ENCODE measurements at places on chromosomes 13 and 19.

DNA sequence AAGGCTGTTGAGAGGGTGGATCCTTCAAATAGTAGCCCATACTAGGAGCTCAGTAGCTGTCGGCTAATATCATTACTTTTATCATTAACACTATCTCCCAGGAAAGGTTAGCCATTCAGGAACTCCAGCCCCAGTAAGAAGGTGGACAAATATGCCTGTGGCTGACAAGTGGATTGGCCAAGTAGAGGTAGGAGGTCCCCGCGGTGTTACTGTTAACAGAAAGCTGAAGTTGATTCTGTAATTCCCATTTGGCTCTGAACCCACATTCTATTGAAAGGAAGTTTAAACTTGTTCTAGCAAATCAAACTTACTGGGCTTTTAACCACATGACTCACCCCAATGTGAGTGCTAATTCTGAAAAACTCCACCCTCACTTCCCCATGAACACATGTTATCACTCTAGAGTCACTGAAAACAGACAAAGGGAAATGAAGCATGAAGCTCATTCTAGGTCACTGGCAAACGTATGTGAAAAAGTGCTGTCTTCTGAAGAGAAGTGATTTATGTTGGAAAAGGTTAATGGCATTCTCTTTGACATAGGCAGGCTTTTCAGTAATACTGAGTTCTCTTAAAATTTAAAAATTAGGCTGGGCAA, 273.5 kb downstream of the FGF14 start:
- no peaks in the 10 kb centered on the region for H3K36me3 ChIP-seq
- no peak overlapping the region for H3K27ac ChIP-seq
- no peak for DNase-seq

DNA sequence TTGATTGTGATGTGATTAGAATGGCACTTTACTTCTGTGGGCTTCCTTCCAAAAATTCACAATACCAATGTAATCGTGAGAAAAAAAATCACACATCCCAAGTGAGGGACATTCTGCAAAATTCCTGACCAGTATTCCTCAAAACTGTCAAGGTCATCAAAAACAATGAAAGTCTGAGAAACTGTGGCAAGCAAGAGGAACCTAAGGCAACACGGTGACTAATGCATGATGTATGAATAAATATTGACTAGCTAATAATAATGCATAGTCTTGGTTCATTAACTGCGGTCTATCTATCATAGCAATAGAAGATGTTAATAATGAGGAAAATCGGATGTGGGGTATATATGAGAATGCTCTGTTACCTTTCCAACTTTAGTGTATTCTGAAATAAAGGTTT, 159.0 kb downstream of the RFC3 start:
- no peak overlapping the region for H3K27ac ChIP-seq
- H3K4me3 ChIP-seq = no peak overlapping the region
- H3K36me3 ChIP-seq = no peaks in the 10 kb centered on the region
- DNase-seq = no peak

DNA sequence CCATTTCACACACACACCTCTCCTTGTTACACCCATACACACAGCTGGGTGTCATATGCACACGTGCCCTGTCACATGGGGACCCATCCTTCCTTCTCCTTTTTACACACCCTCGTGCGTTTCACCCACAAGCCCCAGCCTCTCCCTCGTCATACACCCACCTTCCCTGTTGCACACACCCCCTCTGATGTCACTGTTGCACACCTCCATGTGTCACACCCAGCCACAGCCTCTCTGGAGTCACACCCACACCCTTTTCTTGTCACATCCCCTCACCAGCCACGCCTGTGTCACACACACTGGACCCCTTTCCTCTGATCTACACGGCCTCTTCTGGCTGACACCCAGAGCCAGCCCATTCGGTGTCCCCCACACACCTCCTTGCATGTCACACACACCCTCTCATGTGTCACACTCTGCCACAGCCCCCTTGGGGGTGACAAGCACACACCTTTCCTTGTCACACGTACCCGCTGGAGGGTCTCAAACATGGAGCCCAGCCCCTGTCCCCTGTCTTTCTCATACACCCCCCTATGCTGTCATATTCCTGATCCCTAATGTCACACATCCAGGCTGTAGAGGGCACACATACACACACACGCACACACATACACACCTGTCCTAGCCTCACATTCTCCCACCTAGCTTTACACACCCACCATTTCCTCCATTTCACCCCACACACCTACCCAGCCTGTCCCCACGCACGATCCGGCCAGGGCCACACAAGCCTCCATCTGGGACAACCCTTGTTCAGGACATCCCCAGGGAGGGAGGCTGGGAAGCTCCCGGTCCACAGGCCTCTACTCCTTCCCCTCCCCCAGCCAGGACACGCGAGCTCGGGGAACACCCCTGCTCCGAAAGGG, 1.4 kb downstream of the NOVA2 start:
- H3K4me1 ChIP-seq = peaks cover 20% of the 10 kb centered on the region
- H3K36me3 ChIP-seq = no peaks in the 10 kb centered on the region
- H3K27me3 ChIP-seq = peaks cover 70% of the 10 kb centered on the region
- no peak overlapping the region for H3K27ac ChIP-seq

DNA sequence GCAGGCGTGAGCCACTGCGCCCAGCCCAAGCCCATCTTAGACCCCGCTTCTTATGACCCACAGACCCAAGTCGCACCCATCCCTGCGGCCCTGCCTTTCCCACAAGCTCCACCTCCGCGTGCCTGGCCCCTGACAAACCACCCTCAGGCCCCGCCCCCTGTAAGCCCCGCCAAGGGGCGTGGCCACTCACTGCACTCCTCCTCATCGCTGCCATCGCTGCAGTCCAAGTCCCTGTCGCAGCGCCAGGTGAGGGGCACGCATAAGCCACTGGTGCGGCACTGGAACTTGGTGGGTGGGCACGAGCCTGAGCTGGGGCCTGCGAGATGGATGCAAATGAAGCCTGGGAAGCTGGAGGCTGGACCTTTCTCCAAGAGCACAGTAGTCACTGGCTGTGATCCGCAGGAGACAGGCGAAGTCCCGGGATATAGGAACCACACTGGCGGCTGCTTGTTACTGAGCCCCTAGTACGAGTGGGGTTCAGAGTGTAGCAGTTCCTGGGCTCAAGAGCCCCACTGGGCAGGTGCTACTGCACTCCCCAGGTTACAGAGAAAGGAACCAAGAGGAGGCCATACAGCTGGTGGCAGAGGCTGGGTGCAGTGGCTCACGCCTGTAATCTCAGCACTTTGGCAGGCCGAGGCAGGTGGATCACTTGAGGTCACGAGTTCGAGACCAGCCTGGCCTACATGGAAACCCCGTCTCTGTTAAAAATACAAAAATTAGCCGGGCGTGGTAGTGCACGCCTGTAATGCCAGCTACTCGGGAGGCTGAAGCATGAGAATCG, 3.1 kb downstream of the CD320 start:
- DNase-seq = peak; percentile 38
- no peaks in the 10 kb centered on the region for H3K27me3 ChIP-seq
- H3K27ac ChIP-seq = no peak overlapping the region
- H3K36me3 ChIP-seq = peaks cover 9% of the 10 kb centered on the region
- H3K4me1 ChIP-seq = peaks cover 23% of the 10 kb centered on the region

- no peaks in the 10 kb centered on the region for H3K36me3 ChIP-seq
- no peak overlapping the region for H3K27ac ChIP-seq
- H3K4me1 ChIP-seq = no peaks in the 10 kb centered on the region
- peaks cover 10% of the 10 kb centered on the region for H3K27me3 ChIP-seq
- no peak for DNase-seq
Observed at GRCh38 chr13:33111414-33112110, 95.3 kb downstream of the KL start.

Data from activated naive CD8-positive, alpha-beta T cell treated with anti-CD3 and anti-CD28 coated beads, Interleukin-2, amount 10 ng/mL, durations not matched to agents 7 days and 5 days (primary cell).